ENCODE measurements at places on chromosomes 11 and 22. TPM values are rescaled to one million over a fixed set of nuclear protein-coding genes. Genes with fewer than 3 reads are reported as not detected.

DNA sequence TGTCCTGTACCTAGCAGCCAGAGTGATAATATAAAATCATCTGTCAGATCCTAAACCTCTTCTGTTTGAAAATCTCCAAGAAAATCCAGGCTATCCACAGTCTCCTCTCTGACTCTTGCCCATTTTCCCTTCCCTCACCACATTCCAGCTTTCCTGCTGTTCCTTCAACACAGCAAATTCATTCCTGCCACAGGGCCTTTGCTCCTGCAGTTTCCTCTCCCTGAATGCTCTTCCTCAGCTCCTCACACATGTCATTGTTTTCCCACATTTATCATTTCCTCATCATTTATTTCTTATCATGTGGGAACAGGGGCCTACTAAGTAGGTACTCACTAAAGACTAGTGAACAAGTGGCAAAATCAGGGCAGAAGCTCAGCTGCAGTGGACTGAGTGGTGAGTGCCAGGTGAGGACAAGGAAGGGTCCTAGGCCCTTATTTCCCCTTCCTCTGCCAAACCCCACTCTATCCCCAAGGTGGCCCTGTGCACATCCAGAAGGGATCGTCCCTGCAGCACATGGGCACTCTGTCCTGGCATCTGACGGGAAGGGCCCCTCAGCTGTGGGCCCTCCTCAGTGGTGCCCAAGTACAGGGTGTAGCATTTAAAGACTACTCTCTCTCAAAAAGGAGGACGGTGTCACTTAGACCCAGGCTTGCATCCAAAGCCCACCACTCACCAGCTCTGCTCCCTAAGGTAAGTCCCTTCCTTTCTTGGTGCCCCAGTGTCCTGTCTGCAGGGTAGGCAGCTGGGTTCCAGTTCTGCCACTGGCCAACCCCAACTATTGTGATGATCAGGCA, 2.0 kb downstream of the LRRC32 start:
- DNase-seq, result peak; percentile 68
- H3K36me3 ChIP-seq, result peaks cover 10% of the 10 kb centered on the region
- H3K27ac ChIP-seq, result peak overlapping the region; percentile 22
- peaks cover 72% of the 10 kb centered on the region for H3K4me1 ChIP-seq

DNA sequence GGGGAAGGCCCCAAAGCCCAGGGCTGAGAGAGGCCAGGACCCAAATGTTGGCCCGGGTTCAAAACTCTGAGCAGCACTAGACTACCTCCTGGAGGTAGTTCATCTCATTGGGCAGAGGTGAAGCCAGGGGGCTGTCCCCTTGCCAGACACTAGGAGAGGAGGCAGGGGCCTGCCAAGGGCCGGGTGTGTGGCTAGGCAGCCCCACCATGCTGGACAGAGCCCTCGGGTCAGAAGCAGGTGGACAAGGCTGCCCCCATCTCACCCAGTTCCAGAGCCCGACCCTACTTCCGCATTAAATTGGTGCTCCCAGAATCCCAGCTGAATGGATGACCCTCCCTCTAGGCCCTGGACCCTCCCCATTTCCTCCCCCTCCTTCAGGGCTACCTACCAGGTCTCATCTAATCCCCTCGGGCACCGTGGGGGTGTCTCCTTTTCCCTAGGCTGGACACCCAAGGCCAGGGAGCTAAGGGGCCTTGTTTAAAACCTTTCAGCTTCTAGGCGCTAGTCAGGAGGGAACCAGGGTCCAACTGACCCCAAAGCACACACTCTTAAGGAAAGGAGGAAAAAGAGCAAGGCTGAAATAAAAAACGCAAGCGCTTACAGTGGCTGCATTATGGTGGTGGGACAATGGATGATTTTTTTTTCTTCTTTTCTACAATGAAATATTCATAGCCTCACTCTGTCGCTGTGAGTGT, 72.1 kb upstream of the TCF20 start:
- H3K27ac ChIP-seq, result no peak overlapping the region
- DNase-seq, result no peak
- no peaks in the 10 kb centered on the region for H3K4me1 ChIP-seq
- H3K4me3 ChIP-seq, result no peak overlapping the region
- no peaks in the 10 kb centered on the region for H3K36me3 ChIP-seq

CRACR2B gene
- 10.7 TPM for polyA plus RNA-seq

GRCh38 chr11:125257190-125257579, 92.6 kb downstream of the PKNOX2 start:
- H3K27ac ChIP-seq, result no peak overlapping the region
- no peak overlapping the region for H3K4me3 ChIP-seq
- H3K27me3 ChIP-seq, result peaks cover 4% of the 10 kb centered on the region
- peak; percentile 9 for DNase-seq

LRRC32 gene
- 77.2 TPM for polyA plus RNA-seq

GRCh38 chr22:17917490-17917983, 106.8 kb downstream of the MICAL3 start:
- DNase-seq, result no peak
- H3K4me1 ChIP-seq, result peaks cover 15% of the 10 kb centered on the region
- H3K36me3 ChIP-seq, result no peaks in the 10 kb centered on the region
- H3K27ac ChIP-seq, result no peak overlapping the region

MMP13 gene
- not detected for polyA plus RNA-seq

GRCh38 chr22:49763696-49764095, 64.0 kb downstream of the BRD1 start:
- H3K36me3 ChIP-seq, result no peaks in the 10 kb centered on the region
- no peaks in the 10 kb centered on the region for H3K4me1 ChIP-seq
- no peaks in the 10 kb centered on the region for H3K27me3 ChIP-seq
- no peak overlapping the region for H3K27ac ChIP-seq
- no peak for DNase-seq

DNA sequence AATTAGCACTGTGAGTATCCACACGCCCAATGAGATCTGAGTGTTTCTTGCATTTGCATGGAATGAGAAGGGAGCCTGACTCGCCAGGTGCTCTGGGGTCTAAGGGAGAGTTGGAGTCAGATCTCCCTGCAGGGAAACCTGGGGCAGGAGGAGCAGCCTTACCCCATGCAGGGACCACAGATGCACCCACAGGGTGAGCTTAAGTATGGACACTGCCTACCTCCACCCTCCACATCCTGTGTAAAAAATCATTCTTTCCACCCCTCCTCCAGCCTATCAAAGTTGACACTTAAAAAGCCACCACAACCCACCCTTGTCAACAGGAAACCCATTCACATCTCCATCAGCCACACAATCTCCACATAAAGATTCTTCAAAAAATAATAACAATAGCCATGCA, 67.0 kb upstream of the IGLL5 start:
- H3K27ac ChIP-seq, result no peak overlapping the region
- no peaks in the 10 kb centered on the region for H3K36me3 ChIP-seq
- H3K4me1 ChIP-seq, result no peaks in the 10 kb centered on the region

- no peaks in the 10 kb centered on the region for H3K27me3 ChIP-seq
- no peaks in the 10 kb centered on the region for H3K36me3 ChIP-seq
- no peak overlapping the region for H3K4me3 ChIP-seq
- DNase-seq, result no peak
- H3K4me1 ChIP-seq, result no peaks in the 10 kb centered on the region
- H3K27ac ChIP-seq, result no peak overlapping the region
These were observed 16.8 kb downstream of the DNAL4 start for GRCh38 chr22:38777087-38777671.

GRCh38 chr11:26580929-26581328, 8.9 kb upstream of the MUC15 start:
- no peaks in the 10 kb centered on the region for H3K36me3 ChIP-seq
- H3K27me3 ChIP-seq, result no peaks in the 10 kb centered on the region
- H3K27ac ChIP-seq, result no peak overlapping the region
- no peak overlapping the region for H3K4me3 ChIP-seq

GRCh38 chr22:19755722-19756287, 4.8 kb upstream of the TBX1 start:
- DNase-seq, result no peak
- H3K27ac ChIP-seq, result no peak overlapping the region
- peaks cover 29% of the 10 kb centered on the region for H3K27me3 ChIP-seq
- no peak overlapping the region for H3K4me3 ChIP-seq
- H3K4me1 ChIP-seq, result peaks cover 9% of the 10 kb centered on the region

DNA sequence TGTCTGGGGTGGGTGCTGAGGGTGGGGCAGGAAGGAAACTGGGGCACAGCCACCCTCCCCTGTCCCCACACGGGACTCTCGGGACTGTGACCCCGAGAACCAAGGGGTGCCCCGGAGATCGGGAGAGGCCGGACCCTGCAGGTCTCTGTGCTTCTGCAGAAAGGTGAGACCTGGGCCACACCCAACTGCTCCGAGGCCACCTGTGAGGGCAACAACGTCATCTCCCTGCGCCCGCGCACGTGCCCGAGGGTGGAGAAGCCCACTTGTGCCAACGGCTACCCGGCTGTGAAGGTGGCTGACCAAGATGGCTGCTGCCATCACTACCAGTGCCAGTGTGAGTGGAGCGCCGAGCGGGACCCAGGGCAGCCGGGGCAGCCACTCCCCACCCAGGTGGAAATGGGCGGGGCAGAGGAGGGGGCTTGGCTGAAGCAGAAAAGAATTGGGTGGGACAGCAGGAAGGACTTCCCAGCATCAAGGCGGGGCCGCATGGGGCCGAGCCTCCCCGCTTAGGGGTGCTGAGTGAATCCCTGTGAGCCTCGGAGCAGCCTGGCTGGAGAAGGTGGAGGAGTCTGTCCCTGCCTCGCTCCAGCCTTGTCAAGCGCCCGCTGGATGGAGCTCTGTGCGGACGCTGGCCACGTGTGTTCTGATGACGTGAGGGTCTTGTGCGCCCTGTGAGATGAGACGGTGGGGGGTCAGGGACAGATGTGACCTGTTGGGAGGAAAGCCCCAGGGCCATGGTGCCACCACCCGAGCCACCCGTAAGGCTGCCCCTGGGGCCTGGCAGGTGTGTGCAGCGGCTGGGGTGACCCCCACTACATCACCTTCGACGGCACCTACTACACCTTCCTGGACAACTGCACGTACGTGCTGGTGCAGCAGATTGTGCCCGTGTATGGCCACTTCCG, 29.3 kb upstream of the MUC5B start:
- no peaks in the 10 kb centered on the region for H3K36me3 ChIP-seq
- H3K4me1 ChIP-seq, result no peaks in the 10 kb centered on the region
- no peak overlapping the region for H3K27ac ChIP-seq

- no peak for DNase-seq
- no peaks in the 10 kb centered on the region for H3K4me1 ChIP-seq
- no peak overlapping the region for H3K27ac ChIP-seq
- H3K27me3 ChIP-seq, result no peaks in the 10 kb centered on the region
- H3K36me3 ChIP-seq, result no peaks in the 10 kb centered on the region
These were observed 71.2 kb downstream of the KIRREL3 start for GRCh38 chr11:126929179-126930061.

DNA sequence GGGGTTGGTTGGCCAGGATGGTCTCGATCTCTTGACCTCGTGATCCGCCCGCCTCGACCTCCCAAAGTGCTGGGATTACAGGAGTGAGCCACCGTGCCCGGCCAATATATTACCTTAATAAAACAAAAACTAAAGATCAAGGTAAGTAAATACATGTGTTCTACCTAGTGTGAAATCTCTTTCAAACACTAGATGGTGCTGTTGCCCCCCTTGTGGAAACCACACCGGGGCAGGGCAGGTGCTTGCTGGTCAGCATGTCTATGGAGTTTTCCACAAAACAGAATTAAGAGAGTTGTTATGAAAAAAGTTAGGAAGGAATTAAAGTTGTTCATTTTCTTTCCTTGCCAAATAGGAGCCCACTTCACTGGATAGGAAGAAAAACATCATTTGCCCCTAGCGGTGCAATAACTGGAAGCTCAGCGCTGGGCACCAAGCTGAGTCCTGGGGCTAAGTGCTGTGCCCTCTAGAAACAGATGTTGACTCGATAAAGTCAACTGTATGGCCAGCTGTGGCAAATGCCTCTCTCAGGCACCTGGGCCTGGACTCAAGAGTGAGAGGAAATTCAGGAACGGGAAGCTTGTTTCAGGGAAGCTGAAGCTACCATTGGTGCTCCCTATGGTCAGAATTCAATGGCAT, 6.3 kb upstream of the KCNJ5 start:
- no peaks in the 10 kb centered on the region for H3K4me1 ChIP-seq
- H3K36me3 ChIP-seq, result no peaks in the 10 kb centered on the region
- H3K27ac ChIP-seq, result no peak overlapping the region
- H3K27me3 ChIP-seq, result peaks cover 62% of the 10 kb centered on the region
- no peak overlapping the region for H3K4me3 ChIP-seq

GRCh38 chr11:128720522-128720985, 26.7 kb downstream of the FLI1 start:
- peaks cover 4% of the 10 kb centered on the region for H3K36me3 ChIP-seq
- H3K27me3 ChIP-seq, result no peaks in the 10 kb centered on the region
- H3K27ac ChIP-seq, result peak overlapping the region; percentile 51
- no peak overlapping the region for H3K4me3 ChIP-seq
- peak; percentile 58 for DNase-seq

SLC6A5 gene
- not detected for polyA plus RNA-seq

RFPL1 gene
- not detected for polyA plus RNA-seq

RASSF10 gene
- polyA plus RNA-seq, result not detected

- peak overlapping the region; percentile 12 for H3K27ac ChIP-seq
- H3K4me3 ChIP-seq, result no peak overlapping the region
- no peaks in the 10 kb centered on the region for H3K36me3 ChIP-seq
- no peaks in the 10 kb centered on the region for H3K27me3 ChIP-seq
- DNase-seq, result peak; percentile 82
These were observed 857.0 kb downstream of the KCNA4 start for GRCh38 chr11:29159552-29160465.

- H3K4me3 ChIP-seq, result no peak overlapping the region
- H3K27me3 ChIP-seq, result no peaks in the 10 kb centered on the region
- H3K36me3 ChIP-seq, result peaks cover 4% of the 10 kb centered on the region
- no peak for DNase-seq
These were observed 186.5 kb downstream of the SWAP70 start for GRCh38 chr11:9850224-9850895.

GRCh38 chr11:111586388-111586831, 15.8 kb upstream of the SIK2 start:
- peak; percentile 59 for DNase-seq
- no peak overlapping the region for H3K27ac ChIP-seq
- no peaks in the 10 kb centered on the region for H3K36me3 ChIP-seq
- no peak overlapping the region for H3K4me3 ChIP-seq

DNA sequence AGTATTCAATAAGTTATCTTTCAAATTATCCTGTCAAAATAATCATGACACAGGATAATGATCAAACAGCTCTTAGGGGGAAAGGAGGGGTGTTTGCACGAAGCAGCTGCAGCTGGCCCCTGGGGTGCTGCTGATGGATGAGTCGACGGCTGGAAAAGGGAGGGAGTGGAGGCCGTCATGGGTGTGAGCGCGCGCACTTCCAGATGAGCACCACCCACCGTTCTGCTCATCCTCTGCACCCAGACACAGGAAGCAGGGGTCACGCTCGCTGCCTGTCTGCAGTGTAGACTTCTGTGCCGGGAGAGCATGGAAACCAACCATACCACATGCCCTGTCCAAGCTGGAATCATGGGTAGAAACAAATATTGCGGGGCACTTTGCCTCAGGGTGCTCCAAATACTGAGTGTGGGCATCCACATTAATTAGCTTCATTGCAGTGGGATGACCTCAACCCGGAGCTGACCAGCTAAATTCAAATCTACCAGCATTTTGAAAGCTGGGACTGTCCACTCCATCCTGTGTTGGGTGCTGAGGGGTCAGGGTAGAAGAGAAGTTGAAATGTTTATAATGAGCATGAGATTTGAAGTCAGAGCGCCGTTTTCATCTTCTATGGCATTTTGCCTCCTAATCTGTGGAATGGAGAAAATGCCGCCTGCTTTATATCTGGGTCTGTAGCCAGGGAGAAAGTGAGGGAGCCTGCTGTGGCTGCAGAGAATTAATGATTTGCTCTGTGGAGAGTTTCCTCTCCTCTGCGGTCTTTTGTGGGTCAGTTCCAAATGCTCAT, 802.4 kb downstream of the TBC1D22A start:
- no peak overlapping the region for H3K27ac ChIP-seq
- no peaks in the 10 kb centered on the region for H3K27me3 ChIP-seq
- no peaks in the 10 kb centered on the region for H3K4me1 ChIP-seq
- no peak overlapping the region for H3K4me3 ChIP-seq
- H3K36me3 ChIP-seq, result no peaks in the 10 kb centered on the region

Data from endothelial cell of umbilical vein (primary cell).